AG10803 (cell line): ENCODE measurements at places on chromosomes 3 and 15.

GRCh38 chr15:27576576-27576975 is 522.5 kb downstream of the OCA2 start:
- no peak for DNase-seq

- peak; percentile 72 for DNase-seq
Measured at GRCh38 chr3:57731311-57731710, 24.8 kb upstream of the SLMAP start.

GRCh38 chr3:88876724-88877123 is 230.7 kb upstream of the EPHA3 start:
- no peak for DNase-seq

- no peak for DNase-seq
Measured at GRCh38 chr3:114234745-114235144, 2.6 kb downstream of the ZNF80 start.

- no peak for DNase-seq
Measured at GRCh38 chr3:51353131-51353530, 32.0 kb upstream of the MANF start.

DNA sequence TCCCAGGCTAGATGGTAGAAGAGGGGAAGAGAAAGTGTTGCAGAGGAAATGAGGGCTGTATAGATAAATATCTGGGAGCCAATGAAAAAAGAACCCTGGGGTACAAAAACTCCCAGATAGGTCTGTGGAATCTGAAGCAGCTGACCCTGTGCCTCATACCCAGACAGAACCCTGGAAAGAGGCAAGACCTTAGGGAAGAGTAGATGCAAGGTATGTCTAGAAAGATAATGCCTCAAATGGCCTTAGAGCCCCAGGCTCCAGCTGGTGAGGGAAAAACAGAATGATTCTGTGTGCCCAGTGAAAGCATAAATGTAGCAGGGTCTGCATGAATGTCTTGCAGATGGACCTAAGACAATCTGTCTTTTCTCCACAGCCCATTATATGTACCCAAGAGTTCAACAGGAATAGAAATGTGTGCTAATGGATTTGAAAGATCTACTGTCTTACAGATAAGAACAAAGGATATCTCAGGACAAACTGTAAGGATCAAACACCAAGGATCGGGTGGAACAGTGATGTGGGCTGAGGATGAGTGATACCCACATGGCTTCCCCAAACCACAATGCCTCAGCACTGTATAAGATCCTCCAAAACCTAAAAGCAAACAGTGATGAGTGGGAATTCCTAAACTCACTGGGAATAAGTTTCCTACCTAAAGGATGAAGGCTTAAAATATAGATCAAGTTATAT is 58.8 kb downstream of the NCEH1 start:
- no peak for DNase-seq

GRCh38 chr3:459311-459670 is 262.7 kb downstream of the CHL1 start:
- no peak for DNase-seq

GRCh38 chr3:97952280-97952679 is 20.0 kb downstream of the RIOX2 start:
- DNase-seq = peak; percentile 74

- no peak for DNase-seq
Measured at GRCh38 chr3:144127014-144127413, 155.4 kb downstream of the DIPK2A start.

- DNase-seq = no peak
Measured at GRCh38 chr15:65406424-65407000, 16.2 kb downstream of the IGDCC4 start.

DNA sequence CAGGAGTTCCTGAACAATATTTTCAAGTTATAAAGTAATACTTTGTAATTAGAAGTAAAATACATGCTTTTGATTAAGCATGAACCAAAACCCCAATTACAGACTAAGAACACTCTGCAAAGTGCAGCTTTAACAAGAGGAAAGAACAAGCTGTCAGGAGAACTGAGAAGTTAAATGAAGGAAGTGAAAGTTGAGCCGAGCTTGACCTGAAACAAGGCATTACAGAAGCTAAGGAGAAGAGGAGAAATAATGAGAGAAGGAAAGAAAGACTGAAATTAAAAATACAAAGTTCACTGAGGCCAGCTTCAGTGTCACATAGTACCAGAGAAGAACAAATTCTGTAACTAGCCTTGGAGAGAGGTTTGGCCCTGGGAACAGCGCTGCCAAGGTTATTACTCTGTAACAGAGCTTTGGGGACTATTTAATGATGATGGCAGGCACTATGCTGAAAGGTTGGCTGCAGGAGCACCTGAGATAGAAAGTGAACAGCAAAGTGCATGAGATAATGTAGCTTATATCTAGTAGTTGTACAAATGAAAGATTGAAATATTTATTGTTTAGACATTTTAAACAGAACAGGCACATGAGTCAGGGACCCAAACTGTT is 241.9 kb upstream of the PEX5L start:
- no peak for DNase-seq

GRCh38 chr3:29922992-29923746 is 642.3 kb downstream of the RBMS3 start:
- peak; percentile 91 for DNase-seq

GRCh38 chr3:124142389-124142970 is 150.6 kb upstream of the ROPN1 start:
- DNase-seq = no peak

GRCh38 chr15:72358650-72359171 is 17.1 kb downstream of the HEXA start:
- DNase-seq = peak; percentile 86

- peak; percentile 40 for DNase-seq
Measured at GRCh38 chr3:72114773-72115172, 329.8 kb upstream of the PROK2 start.

DNA sequence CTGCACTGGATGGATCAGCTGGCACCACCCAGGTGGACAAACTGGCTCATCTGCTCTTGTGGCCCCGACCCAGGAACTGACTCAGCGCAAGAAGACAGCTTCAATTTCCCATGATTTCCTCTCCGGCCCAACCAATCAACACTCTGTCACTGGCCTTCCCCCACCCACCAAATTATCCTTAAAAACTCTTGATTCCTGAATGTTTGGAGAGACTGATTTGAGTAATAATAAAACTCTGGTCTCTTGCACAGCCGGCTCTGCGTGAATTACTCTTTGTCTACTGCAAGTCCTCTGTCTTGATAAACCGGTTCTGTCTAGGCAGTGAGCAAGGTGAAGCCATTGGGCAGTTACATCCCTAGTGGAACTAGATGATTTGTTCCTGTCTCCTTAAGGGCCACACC is 16.1 kb downstream of the BDH1 start:
- DNase-seq = no peak

- peak; percentile 68 for DNase-seq
Measured at GRCh38 chr15:63013052-63013808, 29.3 kb upstream of the TPM1 start.

DNA sequence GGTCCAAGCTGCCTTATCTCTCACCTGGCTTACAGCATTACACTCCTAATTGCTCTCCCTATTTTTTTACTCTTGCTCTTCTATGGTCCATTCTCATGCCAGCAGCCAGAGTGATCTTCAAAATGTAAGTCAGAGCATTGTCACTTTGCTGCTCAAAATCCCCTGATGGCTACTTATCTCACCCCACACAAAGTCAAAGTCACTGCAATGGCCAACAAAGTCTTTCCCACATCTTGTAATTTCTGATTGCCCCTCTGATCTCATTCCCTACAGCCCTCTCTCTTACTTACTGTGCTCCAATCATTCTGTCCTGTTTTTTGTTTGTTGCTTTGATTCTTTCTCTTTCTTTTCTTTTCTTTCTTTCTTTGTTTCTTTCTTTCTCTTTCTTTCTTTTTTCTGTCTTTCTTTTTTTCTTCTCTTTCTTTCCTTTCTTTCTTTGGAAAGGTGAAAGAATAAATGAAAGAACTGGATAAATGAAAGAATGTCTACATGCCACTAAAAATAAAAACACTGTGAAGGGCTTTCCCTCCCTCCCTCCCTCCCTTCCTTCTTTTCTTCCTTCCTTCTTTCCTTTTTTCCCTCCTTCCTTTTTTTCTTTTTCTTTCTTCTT is 34.9 kb upstream of the TIPARP start:
- DNase-seq = no peak

DNA sequence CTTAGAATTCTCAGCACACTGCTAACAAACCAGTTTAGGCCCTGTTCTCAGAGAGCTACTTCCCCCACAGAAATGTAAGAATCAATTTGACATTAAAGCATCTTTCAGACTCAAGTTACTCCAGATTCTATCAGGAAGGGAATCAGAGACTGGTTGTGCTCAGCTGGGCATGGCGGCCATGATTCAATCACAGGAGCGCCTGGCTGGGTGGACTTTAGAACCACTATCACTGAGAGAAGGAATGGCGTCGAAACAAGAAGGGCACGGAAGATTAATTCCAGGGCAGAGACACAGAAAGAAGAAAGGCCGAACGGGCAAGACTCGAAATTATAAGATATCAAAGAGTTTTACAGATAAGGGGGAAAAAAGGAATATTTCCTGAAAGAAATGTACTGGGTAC is 6.2 kb downstream of the TNIK start:
- no peak for DNase-seq

DNA sequence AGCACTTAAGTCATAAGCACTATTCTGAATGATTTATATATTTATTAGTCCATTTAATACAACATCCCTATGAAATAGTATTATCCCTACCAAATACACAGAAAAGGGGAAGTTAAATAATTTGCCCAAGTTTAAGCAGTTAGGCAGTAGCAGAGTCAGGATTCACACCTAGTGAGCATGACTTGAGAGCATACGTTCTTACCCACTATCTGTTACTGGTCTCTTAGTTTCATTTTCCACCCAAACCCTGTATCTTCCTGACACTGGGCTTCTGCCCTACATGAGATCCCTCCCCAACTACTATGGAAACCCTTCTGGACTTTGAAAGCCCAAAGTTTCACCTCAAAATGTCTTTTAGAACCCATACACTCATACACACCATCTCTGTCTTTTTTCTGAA is 4.4 kb upstream of the ATOSA start:
- no peak for DNase-seq

DNA sequence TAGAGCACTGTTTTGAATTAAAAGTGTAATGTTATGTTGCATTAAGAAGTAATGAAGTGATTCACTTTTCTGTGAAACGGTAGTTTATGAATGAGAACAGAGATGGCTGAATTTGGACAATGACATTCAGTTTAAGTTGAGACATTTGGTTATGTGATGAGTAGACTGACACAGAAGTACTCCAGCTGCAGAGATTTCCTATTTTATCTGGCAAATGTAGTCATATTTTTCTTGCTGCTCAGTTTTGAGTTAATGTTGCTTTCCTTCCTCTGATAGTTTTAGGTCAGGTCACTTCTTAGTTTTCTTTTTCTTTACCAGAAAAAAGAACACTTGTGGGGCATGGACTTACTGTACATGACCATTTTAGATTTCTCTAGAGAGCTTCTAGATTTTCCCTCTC is 51.2 kb downstream of the ASB7 start:
- DNase-seq = no peak

GRCh38 chr3:167787440-167787839 is 51.9 kb downstream of the SERPINI1 start:
- DNase-seq = no peak

GRCh38 chr3:44890258-44890657 is 15.8 kb downstream of the TGM4 start:
- no peak for DNase-seq

- DNase-seq = no peak
Measured at GRCh38 chr3:141413391-141413790, 45.1 kb downstream of the ZBTB38 start.

GRCh38 chr3:177147790-177148189 is 49.5 kb downstream of the TBL1XR1 start:
- DNase-seq = no peak

DNA sequence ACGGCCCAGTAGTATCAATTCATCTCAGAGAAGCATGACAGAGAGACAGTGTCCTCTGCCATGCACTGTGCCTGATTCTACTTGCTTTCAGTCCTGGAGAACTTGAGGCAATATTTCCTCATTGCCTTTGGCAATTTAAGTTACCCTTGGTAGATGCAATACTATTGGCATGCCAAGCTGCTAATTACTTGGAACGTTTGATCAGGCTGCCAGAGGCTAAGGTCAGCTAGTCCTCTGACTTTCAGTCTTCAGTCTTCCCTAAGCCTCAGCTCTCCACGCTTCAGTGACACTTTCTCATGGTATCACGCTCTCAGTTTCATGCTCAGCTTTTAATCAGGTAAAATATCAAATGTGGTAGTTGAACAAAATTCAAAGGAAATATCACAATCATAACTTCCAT is 13.1 kb upstream of the OSBPL11 start:
- DNase-seq = no peak

DNA sequence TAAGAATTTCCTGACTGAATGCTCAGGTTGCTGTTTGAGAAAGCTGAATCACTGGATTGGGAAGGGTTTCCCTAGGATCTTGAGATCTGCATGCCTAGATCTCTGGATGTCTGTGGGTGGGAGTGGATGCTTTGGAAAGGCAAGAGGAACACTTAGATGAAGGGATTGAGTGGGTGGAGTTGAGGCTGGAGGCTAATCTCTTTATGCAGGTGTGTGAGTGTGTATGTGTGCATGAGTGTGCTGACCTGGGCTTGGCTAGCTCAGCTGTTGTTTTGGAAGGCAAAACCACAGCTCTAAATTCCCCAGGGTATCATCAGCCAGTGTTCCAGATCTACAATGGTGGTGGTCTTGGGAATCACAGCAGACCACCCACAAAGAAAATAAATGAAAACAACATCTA is 60.5 kb downstream of the CLDN1 start:
- DNase-seq = no peak

DNA sequence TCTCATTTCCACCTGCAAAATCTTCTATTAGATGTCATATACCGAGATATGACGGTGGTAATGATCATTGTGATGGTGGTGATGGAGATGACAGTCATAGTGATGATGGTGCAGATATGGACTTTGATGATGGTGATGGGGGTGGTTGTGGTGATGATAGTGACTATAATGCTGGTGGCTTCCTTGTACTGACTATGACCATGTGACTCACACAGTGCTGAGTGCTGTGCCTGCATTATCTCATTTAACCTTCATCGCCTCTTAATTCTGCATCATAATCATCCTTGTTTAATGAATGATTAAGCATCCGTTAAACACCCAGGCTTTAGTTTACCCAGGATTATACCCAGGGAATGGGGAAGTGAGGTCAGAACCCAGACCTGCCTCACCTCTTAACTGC is 331.7 kb downstream of the FEZF2 start:
- DNase-seq = no peak

DNA sequence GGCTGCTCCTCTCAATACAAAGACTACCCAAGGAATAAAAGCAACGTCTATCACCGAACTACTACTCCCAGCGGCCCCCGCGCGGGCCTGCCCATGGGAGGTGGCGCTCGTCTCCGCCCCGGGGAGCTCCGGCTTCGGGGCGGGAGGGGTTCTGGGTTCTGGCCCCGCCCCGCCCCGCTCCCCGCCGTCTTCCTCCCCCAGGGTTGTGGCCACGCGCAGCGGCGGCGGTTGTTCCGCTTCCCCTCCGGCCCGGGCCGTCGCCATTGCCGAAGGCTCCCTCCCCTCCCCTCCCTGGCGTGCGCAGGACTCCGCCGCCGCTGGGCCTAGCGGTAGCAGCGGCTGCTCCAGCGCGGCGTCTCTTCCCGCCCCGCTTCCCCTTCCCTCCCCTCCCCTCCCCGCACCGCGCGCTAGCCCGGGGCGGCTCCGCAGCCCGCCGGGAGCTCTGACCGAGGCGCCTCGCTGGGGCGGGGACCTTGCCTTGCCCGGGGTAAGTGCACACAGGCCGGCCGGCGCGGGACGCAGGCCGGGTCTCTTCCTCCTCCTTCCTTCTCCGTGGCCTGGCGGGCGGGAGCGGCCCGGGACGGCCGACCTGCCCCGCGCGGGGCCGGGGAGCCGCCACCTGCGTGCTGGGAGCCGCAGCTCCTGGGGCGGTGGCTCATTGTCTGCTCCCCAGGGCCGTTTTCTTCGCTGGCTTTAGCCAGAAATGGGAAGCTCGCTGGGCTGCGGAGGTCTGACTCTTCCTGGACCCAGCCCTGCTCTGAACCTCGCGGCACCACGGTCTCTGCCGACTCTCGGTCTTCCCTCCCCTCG is at the start of gene PAK2:
Gene PAK2, plus strand, starts transcription at position 187 of the 810 bp plus-strand sequence. CDS start 42,790 bp downstream, outside the sequence.
- peak; percentile 87 for DNase-seq
